ENCODE measurements at places on chromosomes 3 and 15.

- no peak for DNase-seq
Observed at GRCh38 chr3:94071713-94072284, 8.9 kb downstream of the NSUN3 start.

DNA sequence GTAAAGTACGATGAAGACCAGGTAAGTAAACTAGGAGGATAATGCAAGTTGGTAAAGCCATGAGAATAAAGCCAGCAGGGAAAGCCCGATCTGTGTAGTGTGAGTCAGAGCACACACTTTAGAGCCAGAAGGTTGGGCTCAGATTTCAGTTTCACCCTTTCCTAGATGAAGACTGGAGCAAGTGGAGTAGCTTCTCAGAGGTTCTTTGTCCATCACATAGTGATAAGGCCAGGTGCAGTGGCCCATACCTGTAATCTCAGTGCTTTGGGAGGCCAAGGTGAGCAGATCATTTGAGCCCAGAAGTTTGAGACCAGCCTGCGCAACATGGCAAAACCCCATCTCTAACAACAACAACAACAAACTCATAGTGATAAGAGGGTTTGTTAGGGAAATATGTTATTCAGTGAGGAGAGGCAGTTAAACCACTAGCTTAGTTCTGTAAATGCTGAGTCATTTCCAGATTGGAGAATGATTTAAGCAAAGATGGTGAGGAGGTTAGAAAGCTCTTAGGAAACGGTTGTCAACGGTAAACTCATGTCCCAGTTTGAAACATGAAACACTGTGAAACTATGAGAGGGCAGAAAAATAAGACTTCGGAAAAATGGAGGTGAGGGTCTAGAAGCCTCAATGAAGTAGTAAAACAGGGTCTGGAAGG, 39.0 kb downstream of the IL12A start:
- DNase-seq: peak; percentile 68

GRCh38 chr15:63362196-63362595, 19.4 kb downstream of the CA12 start:
- no peak for DNase-seq

GRCh38 chr3:82558081-82558480, 796.6 kb upstream of the GBE1 start:
- no peak for DNase-seq

DNA sequence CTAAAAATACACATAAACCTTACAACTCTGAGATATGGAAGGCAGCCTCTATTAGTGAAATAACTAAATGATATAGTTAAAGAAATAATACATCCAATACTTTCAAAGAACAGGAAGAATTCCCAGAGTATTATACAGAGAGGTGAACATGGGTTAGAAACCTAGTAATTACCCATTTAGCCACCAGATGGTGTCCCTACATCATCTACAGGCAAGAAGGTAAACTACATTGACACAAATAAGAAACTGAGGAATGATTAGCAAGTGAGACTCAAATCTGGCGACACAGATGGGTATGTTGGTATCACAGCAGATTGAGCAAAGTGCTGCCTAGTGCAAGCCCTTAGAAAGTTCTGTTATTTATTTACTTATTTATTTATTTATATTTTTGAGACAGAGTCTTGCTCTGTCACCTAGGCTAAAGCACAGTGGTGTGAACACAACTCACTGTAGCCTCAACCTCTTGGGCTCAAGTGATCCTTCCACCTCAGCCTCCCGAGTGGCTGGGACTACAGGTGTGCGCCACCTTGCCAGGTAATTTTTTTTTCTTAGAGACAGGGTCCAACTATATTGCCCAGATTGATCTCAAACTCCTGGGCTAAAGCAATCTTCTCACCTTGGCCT, 28.2 kb downstream of the NEK4 start:
- peak; percentile 66 for DNase-seq

GRCh38 chr3:39448506-39449233, 18.8 kb upstream of the MOBP start:
- no peak for DNase-seq

DNA sequence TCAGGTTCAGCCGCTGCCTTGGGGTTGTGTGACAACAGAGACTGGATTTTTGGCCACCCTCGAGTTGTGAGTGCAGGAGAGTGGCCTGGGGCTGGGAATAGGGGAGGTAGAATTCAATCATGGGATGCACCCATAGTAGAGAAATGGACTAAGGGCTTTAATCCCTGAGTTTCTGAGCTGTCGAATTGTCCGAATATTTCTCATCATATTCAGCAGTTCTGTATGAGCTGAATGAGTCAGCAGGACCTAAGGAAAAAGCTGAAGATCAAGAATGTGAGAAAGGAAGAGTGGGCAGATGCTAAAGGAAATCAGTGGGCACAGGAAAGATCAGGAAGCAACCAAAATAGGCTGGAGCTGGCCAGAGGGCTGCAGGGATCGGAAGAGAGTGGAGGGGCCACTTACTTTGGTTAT, 44.4 kb upstream of the SACM1L start:
- peak; percentile 77 for DNase-seq

DNA sequence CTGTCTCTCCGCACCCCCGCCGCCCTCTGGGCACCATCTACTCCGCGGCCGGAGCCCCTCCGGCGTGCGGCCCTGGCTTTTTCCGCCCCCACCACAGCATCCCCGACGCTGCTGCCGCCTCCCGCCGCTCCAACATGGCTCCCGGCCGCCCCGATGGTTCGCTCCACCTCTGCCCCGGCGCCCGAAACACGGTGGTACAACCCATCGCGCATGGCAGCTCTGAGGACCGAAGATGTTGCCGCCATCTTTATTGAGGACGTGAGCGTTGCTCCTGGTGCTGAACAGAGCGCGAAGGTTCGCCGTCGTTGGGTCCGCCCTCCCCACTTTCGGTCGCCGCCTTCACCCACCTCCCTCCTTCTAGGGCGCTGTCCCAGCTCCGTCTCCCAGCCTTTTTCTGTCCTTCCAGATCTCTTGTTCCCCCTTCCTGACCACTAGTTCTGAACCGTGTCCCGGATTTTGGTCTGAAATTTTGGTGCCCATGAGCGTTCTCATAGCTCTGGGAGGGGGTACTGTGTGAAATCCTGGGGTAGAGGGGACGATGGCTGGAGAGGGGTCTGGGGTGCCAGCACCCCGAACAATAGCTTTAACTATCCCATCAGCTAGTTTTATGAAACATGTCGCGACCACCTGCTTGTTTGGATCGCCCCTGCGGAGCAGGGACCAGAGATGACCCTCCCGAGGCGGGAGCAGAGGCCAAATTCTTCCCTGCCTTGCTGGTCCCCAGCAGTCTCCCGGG, at the start of gene CELSR3:
Gene CELSR3, minus strand, starts transcription at position 134 of the 736 bp plus-strand sequence. CDS start 252 bp downstream, outside the sequence.
- peak; percentile 87 for DNase-seq

DNA sequence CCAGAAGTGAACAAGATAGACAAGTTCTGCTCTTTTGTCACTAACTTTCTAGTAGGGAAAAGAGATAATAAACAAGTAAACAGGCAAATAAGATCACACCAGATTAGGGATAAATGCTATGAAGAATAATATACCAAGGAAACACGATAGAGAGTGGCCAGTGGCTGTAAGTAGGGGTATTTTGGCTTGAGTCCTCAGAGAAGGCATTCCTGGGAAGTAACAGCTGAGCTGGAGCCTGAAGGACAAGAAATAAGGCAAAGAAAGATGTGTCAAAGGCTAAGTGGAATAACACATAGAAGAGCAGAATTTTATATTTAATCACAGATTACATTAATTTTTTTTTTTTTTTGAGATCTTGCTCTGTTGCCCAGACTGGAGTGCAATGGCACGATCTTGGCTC, 366.2 kb downstream of the ZIC1 start:
- DNase-seq: no peak

DNA sequence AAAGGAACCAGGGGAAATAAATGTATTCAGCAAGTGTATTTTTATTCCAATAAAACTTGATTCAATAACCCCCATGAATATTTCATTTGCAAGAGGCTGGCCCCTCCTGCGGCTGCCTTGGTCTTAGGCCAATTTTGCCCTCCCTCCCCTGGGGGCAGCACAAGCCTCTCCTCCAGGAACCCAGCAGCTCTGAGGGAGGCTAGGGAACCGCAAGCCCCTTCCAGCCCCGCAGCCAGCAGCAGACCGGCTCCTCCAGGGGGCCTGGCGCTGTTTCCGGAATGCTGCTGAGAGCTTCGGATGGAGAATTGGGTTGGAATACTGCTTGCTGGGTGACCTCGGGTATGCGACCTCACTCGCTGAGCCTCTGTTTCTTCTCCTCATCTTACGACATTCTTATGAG, 150.1 kb downstream of the RAB11A start:
- DNase-seq: no peak

DNA sequence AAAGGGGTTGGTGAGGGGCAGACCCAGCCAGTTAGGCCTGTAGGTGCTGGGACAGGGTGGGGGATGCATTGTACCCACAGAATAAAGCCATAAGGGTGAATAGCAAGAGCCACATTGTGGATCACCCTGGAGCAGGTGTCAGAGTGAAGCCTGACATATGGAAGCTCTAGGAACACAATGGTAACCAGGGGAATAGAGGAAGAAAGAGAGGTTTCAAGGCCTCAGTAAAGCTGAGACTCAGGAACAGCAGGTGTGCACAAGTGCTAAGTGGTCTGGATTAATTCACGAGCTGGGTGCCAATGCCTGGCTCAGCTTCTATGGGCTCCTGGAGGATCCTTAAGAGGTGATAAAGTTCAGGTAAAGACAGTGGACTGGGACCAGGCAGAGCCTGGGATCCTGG, 323.7 kb upstream of the CTNNB1 start:
- no peak for DNase-seq

- DNase-seq: no peak
Observed at GRCh38 chr3:44762690-44763089, 1.1 kb downstream of the KIF15 start.

GRCh38 chr3:161372321-161373260, 1.3 kb upstream of the SPTSSB start:
- DNase-seq: peak; percentile 60

DNA sequence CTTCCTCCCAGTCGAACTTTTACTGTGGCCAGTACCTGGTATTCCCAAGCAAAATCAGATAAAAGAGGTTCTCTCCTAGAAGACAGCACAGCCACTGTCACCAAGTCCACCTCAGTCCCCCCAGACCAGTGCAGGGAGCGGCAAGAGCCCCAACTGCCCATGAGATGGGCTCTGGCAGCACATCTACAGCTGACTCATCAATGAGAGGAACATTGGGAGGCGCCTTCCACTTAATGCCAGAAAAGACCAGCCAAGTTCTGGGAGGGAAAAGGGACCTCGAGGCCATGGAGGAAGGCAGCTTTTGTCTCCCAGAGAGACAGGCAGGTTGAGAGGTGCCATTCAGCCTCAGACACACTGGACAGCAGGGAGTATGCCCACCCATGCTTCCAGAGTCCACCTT, 28.2 kb downstream of the POC1A start:
- DNase-seq: peak; percentile 44

GRCh38 chr3:44074181-44074580, 167.5 kb upstream of the TOPAZ1 start:
- no peak for DNase-seq

GRCh38 chr3:160038862-160039562, 50.4 kb downstream of the IL12A start:
- peak; percentile 50 for DNase-seq

DNA sequence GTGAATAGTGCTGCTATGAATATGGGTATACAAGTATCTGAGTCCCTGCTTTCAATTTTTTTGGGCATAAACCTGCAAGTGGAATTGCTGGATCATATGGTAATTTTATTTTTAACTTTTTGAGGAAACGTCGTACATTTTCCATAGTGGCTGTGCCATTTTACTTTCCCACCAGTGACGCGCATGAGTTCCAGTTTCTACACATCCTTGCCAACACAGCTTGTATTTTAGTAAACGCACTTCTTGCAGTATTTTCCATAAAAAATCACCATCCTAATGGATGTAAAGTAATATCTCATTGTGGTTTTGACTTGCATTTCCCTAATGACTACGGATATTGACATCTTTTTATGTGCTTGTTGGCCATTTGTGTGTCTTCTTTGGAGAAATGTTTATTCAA, 105.0 kb downstream of the NFKBIZ start:
- no peak for DNase-seq

- no peak for DNase-seq
Observed at GRCh38 chr15:39491886-39492490, 88.9 kb upstream of the THBS1 start.

- DNase-seq: no peak
Observed at GRCh38 chr3:138781012-138781470, 53.7 kb downstream of the PIK3CB start.

DNA sequence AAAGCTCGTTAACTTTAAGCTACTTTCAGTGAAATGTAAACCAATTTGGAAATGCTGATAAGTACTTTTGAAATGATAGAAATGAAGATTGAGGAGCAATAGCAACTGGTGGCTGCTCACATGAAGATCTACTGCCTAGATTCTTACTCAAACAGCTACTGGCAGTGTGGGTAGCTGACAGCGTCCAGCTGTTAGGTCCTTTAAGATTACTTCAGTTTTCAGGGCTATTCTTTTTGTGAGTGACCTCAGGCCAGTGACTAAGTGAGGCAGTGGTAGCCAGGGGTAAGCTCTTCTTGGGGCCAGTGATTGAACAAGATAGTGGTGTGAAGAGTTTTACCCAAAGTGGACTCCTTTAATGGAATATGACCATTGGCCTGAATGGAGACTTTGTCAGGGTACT, 41.3 kb downstream of the NECTIN3 start:
- no peak for DNase-seq

DNA sequence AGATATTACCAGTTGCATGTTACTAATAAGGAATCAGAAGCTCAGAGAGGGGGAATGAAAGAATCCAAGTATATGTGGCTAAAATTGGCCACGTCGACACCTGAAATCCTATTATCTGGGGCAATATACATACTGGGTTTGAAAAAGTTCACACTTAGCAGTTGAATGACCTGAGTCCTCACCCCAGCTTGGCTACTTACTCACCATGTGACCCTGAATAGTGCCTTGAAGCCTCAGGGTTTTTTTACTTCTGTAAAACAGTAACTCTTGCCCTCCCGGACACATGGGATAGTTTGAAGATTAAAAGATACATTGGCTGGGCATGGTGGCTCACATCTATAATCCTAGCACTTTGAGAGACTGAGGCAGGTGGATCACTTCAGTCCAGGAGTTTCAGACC, 342.2 kb upstream of the TPRG1 start:
- DNase-seq: no peak

DNA sequence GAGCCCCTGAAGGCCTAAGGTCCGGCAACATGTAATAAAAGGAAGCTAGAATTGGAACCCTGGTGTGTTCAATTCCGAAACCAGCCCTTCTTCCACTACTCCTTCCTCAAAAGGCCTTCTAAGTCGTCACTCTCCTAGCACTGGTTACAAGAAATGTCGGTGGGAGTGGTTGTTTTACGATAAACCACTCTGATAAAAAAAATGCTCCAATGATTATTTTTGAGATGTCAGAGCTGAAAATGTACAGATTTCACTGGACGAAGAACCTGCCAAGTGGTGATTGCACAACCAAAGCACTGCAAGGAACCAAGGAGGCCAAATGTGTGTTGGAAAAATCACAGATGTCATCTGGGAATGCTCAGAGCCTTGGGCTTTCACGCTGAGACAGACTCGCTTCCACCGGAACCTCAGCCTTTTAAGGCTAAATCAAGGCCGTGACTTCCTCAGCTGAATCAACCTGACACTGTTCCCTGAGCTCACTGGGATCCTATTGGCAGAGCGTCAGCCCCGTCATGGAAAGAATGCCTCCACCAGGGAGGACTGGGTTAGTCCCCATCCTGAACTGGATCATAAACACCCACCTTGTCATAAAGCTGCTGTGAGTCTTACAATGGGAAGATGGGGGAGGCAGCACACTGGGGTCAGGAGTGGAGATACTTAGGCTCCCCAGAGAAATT, 108.1 kb upstream of the THBS1 start:
- DNase-seq: peak; percentile 78
